ENCODE measurements at places on chromosomes 1 and 21. TPM values are rescaled to one million over a fixed set of nuclear protein-coding genes. Genes with fewer than 3 reads are reported as not detected.

The SVBP gene
- 40.0 TPM for polyA plus RNA-seq

The PRRX1 gene
- polyA plus RNA-seq, result not detected

GRCh38 chr1:35762141-35762540 lies 7.6 kb downstream of the CLSPN start:
- DNase-seq, result no peak

The BATF3 gene
- 5.2 TPM for polyA plus RNA-seq

DNA sequence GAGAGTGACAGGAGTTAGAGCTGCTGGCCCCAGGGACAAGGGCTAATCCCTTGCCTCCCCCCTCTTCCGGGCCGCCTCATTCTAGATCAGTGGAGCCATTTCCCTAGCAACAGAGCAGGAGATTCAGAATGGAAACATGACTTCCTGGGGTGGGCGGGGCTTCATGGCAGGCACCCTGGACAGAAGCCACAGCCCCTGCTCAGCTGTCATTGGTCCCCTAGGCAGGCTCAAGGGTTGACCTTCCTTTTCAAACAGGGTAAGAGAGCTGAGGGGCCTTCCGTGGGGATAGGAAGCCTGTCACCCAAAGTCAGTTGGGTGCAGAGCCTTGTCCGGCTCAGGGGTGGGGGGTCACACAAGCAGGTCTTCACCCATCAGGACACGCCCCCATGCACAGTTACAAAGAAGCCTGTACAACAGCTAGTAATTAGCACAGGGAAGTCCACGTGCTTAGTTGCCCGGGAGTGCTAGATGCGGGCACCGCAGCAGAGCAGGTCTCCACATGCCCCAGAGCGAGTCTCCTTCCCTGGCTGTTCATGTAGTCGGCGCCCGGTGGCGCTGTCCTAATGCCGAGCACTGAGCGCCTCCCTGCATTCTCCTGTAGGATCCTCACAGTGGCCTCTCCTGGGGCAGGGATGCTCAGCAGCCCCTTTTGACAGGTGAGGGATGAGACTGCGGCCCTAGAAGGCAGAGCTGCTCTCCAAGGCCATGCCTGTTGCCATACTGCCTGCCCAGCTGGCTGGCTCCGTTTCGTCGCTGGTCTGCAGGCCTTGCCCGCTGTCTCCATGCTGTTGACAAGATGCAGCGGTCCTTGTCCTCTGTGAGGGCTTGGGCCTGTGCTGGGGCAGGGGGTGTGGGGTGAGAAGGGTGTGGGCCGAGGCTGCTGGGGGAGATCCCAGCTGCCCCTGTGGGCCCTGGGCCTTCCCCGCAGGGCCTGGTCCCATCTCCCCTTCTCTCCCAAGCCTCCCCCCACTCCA lies 5.1 kb downstream of the TMEM201 start:
- peak; percentile 91 for DNase-seq

DNA sequence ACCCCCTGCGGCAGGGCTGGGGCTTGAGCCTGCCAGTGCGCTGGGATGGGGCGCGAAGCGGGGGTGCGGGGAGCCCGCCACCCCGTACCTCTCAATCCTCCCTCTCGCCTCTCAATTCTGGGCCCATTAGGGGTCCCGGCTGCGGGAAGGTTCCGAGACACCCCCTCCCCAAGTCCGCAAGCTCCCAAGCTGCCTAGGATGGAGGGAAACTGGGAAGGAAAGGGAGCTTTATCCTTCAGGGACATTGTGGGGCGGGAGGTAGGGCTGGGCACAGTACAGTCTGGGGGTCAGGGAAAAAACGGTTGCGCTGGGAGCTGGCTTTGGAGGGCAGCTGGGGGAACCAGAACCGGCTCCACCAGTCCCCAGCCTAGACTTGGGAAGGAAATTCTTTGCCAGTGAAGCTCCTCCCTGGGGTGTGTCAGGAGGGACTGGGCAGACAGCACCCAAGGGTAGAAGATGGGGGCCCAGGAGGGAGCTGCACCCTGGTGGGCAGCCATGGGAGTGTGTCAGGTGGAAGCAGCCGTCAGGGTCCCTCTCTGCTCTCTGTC lies 904 bp downstream of the GJB3 start:
- DNase-seq, result no peak

DNA sequence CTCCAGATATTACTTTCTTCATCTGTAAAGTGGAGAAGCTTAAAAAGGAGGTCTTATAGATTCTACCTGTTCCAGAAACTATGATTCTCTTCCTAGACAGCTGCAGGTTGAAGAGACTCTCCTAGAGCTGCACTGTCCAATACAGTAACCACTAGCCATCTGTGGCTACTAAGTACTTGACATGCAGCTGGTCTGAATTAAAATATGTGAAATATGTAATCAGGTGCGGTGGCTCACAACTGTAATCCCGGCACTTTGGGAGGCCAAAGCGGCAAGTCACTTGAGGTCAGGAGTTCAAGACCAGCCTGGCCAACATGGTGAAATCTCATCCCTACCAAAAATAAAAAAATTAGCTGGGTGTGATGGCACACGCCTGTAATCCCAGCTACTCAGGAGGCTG lies 15.8 kb downstream of the APP start:
- DNase-seq, result no peak

DNA sequence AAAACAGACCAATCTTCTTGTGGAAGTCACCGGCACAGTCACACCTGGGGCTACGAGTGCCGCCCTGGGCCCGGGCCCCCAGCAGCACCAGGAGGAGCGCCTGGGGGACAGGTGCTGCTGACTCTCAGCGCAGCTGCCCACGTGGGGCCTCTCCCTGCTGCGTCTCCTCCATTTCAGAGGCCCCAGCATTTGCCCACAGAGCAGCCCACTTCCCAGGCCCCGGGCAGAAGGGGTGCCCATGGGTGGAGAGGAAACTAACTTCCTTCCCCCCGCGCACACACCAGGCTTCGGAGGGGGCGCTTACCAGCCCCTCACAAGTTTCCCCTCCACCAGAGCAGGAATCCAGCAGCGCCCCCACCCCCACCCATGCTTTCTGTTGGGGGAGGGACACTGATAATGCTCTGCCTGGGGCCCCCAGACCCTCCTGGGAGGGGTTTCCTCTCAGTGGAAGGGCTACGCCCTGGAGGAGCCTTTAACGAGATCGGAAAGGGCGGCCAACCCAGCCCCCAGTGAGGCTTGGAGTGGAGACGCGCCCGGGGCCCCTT lies 440 bp downstream of the TNFRSF25 start:
- DNase-seq, result no peak

The ARHGAP29 gene
- not detected for polyA plus RNA-seq

DNA sequence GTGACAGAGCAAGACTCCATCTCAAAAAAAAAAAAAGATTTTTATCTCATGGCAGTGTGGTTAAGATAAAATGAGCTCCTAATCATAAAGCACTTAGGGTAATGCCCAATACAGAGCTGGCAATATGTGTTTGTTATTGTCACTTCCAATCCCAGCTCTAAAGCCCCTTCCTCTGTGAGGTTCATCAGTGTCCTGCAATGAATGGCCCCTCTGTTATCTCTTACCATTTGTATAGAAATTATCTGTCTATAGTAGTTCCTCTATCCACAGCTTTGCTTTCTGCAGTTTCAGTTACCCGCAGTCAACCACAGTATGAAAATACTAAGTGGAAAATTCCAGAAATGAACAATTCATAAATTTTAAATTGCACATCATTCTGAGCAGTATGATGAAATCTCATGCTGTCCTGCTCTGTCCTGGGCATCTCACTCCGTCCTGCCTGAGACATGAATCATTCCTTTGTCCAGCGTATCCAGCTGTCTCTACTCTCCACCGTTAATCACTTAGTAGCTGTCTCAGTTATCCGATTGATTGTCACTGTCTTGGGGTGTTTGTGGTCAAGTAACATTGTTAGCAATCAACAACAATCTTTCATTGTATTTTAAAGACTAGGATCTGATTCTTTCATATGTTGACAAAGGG lies 50.2 kb upstream of the DNAH14 start:
- DNase-seq, result no peak

GRCh38 chr1:210298936-210299335 lies 29.8 kb upstream of the HHAT start:
- DNase-seq, result no peak

The LCE3B gene
- not detected for polyA plus RNA-seq

DNA sequence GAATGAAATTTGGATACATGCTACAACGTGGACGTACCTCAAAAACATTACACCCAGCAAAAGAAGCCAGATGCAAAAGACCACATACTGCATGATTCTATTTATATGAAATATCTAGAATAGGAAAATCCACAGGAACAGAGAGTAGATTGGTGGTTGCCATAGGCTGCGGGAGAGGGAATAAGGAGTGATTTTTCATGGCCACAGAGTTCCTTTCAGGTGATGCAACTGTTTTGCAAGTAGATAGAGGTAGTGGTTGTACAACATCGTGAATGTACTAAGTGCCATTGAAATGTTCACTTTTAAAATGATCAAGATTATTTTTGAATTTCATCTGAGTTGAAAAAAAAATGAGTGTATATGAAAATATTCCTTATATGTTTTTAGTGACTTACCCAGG lies 115.3 kb upstream of the RUNX1 start:
- no peak for DNase-seq

The VHLL gene
- not detected for polyA plus RNA-seq

The KCNE2 gene
- polyA plus RNA-seq, result not detected

The EXOSC10 gene
- 130 TPM for polyA plus RNA-seq

DNA sequence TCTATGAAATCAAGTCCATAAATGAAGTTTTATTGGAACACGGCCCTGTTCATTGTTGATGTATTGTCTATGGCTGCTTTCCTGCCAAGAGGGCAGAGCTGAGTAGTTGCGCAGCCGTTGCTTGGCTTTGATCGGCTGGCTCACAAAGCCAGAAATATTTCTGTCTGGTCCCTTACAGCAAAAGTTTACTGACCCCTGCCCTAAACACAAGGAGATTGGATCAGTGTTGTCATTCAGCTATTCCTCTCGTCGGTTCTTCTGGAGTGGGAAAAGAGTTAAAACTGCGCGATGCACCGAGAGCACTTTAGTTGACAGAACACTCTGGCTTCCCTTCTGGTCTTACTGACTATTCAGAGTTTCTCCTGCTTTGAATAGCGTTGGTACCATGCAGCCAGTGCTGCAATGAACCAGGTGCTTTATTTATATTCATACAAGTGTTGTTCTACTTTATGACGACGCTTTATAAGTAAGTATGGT lies 868 bp downstream of the ZBTB40 start:
- no peak for DNase-seq

DNA sequence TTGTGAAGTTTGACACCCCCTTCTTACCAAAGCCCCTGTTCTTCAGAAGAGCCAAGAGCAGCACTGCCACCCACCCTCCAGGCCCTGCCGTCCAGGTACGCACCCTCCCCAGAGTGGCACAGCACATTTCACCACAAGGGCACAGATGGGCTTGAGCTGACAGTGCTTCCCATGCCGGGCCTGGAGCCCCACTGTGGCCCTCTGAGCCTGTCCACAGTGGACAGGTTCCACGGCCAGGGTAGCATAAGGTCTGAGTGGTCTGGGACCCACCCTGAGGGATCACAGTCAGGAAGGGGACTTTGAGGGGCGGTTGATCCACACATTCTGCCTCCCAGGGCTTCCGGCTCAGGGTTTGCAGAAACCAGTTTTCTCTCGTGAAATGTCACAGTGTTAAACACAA lies 28.6 kb upstream of the PDXK start:
- DNase-seq, result no peak

DNA sequence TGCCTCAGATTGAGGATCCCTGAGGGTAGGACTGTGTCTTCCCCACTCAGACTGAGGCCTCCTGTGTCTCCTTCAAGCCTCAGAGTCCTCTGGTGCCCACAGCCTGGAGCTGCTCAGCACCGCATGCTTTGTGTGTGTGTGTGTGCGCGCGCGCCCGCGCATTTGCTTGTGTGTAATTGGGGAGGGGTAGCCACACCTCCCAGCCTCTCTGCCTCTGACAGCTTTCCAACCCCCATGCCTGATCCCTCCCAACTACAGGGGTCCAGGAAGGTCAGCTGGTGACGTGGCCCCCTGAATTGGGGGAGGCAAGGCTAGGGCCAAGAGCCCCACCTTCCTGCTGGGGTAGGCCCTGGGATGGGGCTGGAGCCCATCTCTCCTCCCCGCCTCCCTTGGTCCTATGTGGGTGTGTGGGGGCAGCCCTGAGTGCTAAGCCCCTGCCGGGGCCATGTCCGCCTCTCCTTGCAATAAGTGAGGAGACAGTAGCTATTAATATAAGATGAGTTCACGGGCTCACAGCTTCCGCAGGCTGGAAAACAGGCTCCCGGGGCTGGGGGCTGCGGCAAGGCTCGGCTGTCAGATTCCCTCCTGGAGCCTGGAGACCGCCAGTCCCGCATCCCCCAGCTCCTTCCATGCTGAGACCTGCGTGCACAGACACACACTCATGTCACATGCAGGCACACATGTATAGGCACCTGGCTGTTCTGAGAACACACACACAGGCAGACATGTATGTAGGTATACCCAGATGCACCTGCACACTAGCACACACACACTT lies 7.0 kb downstream of the GPR3 start:
- DNase-seq, result no peak

DNA sequence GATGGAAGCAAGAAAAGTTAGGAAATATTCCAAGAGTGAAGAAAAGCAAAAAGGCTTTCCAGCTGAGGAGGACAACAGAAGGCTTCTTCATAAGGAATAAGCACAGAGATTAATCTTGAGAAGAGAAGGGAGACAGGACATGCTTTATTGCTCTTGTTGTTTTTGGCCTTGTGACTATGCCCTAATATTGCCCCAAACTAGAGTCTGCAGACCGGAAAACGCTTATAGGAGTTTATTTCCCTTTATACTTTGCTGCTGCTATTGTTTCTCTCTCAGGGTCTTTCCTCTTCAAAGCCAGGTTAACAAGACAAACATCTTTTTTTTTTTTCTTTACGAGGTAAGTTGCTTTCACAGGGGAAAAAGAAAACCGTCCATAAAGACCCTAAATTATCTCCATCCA lies 991.4 kb downstream of the ADGRL2 start:
- no peak for DNase-seq

DNA sequence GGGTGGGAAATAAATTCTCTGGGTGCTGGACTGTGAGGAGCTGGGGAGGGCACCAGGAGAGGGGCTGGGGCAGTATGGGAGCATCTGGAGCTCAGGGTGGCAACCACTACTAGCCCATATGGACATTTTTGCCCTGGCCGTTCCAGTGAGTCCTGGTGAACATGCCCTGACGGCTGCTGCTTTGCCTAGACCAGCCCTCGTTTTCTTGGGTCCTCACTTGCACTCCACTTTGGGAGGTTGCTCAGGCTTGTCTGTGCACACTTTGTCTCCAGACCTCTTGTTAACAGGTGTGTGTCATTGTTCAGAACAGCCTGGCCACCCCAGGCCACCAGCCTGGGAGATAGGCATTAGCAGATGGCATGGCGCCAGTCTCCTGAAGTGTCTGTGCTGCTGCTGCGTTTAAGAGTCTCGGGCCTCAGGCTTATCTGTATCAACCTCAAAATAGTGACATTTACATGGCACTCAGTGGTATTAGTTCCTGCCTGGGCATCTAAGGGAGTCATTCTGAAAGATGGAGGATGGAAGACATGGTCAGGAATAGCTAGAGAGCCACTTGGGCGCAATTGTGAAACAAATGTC lies 190.5 kb downstream of the PTPRU start:
- DNase-seq, result no peak

The SARS1 gene
- polyA plus RNA-seq, result 235 TPM

DNA sequence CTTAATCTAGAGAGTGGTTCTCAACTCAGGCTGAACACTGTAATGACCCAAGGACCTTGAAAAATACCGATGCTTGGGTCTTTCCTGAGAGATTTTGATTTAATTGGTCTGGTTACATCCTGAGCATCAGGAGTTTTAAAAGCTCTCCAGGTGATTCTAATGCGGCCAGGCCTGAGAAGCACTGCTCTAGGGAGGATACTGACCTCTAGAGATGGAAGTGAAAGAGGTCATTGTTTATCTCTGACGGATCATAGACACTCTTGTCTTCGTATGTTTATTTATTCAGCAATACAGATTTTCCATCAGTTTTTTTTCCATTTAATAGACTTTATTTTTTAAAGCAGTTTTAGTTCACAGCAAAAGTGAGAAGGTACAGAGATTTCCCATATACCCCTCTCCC lies 54.5 kb upstream of the IGSF5 start:
- DNase-seq, result no peak

The OR2L8 gene
- polyA plus RNA-seq, result not detected

All from K562 (cell line).